ENCODE measurements at places on chromosomes 2 and 18. TPM values are rescaled to one million over a fixed set of nuclear protein-coding genes. Genes with fewer than 3 reads are reported as not detected.

DNA sequence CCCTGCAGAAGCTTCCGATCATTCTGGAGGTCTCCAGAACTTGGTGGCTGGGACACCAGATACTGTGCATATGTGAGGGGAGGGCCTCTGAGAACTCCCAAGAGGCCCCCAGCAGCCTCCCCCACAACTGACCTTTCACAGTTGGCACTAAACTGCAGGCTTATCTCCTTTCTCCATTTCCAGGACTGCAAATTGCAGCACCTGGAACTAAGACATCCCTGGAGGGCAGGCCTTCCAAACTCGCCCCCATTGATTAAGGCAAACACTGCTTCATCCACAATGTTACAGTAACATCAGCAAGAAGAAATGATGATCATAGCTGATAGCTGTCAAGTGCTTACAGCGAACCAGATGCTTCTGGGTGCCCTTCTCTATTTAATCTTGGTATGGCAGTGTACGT is 67.9 kb downstream of the TGOLN2 start:
- peaks cover 42% of the 10 kb centered on the region for H3K4me1 ChIP-seq
- DNase-seq: no peak
- H3K4me3 ChIP-seq: no peak overlapping the region
- peak overlapping the region; percentile 44 for H3K27ac ChIP-seq

- no peak for DNase-seq
- peak overlapping the region; percentile 62 for H3K4me3 ChIP-seq
- no peaks in the 10 kb centered on the region for H3K27me3 ChIP-seq
- no peaks in the 10 kb centered on the region for H3K36me3 ChIP-seq
- H3K27ac ChIP-seq: peak overlapping the region; percentile 94
- H3K4me1 ChIP-seq: peaks cover 42% of the 10 kb centered on the region
Observed at GRCh38 chr18:76493213-76494161, 1.6 kb downstream of the ZNF516 start.

DNA sequence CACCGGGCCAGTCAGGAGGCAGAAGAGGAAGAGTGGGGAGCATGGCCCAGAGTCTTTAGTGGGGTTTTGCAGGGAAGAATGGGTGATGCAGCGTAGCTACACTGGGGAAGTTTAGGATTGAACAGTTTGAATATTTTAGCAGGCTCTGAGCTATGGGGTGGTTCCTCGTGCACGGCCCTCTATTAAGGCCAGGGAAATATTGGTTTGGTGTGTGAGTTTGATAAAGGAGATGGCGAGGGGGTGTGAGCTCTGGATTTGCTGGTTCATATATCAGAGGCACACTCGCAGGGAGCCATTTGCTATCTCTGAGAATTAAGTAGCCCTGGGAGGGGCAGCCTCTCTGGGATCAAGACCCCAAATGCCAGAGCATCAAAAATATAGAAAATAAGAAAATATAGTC is 50.1 kb downstream of the BOLA3 start:
- peaks cover 24% of the 10 kb centered on the region for H3K36me3 ChIP-seq
- H3K4me1 ChIP-seq: no peaks in the 10 kb centered on the region
- H3K4me3 ChIP-seq: no peak overlapping the region

Gene TTN
- 10.4 TPM for total RNA-seq

GRCh38 chr2:133642791-133643191 is 74.5 kb upstream of the NCKAP5 start:
- no peak overlapping the region for H3K27ac ChIP-seq
- H3K4me1 ChIP-seq: peaks cover 16% of the 10 kb centered on the region
- no peak overlapping the region for H3K4me3 ChIP-seq
- H3K36me3 ChIP-seq: no peaks in the 10 kb centered on the region
- H3K27me3 ChIP-seq: no peaks in the 10 kb centered on the region
- no peak for DNase-seq

DNA sequence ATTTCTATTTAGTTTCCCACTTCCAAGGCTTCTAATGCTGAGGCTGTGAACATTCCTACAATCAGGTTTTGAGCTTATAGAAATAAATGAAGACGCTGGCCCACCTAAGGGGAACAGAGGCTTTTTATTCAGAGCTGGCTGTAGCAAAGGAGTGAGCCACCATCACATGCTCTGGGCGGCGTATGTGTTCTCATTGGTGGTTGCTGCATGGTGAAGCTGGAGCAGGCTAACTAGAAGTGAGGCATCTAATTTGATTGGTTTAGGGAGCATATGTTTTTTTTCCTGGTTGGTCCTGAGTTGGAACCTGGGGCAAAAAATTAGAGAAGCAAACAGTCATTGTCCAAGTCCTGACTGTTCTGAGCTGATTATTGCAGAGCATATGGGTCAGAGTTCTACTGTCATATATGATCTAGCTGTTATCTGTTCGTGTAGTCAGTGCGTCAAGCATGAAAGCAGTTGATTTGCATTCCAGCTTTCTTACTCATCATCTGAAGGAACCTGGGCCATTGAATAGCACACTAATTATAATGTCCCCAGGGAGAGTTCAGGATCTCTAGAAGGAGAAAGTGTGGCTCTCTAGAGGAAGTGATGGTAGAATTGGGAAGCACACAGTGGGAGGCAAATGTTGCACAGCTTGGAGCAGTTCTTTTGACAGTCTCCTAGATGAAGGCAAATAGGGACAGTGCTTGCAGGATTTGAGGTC is 279.6 kb downstream of the PARD3B start:
- H3K36me3 ChIP-seq: no peaks in the 10 kb centered on the region
- H3K27me3 ChIP-seq: no peaks in the 10 kb centered on the region
- H3K4me3 ChIP-seq: no peak overlapping the region
- DNase-seq: no peak
- H3K4me1 ChIP-seq: peaks cover 3% of the 10 kb centered on the region
- no peak overlapping the region for H3K27ac ChIP-seq

- H3K27ac ChIP-seq: no peak overlapping the region
- H3K27me3 ChIP-seq: no peaks in the 10 kb centered on the region
Observed at GRCh38 chr2:160034396-160034795, 28.0 kb downstream of the PLA2R1 start.

- H3K27me3 ChIP-seq: no peaks in the 10 kb centered on the region
- no peak overlapping the region for H3K27ac ChIP-seq
- H3K36me3 ChIP-seq: peaks cover 12% of the 10 kb centered on the region
Observed at GRCh38 chr2:53952519-53952918, 18.3 kb downstream of the PSME4 start.

DNA sequence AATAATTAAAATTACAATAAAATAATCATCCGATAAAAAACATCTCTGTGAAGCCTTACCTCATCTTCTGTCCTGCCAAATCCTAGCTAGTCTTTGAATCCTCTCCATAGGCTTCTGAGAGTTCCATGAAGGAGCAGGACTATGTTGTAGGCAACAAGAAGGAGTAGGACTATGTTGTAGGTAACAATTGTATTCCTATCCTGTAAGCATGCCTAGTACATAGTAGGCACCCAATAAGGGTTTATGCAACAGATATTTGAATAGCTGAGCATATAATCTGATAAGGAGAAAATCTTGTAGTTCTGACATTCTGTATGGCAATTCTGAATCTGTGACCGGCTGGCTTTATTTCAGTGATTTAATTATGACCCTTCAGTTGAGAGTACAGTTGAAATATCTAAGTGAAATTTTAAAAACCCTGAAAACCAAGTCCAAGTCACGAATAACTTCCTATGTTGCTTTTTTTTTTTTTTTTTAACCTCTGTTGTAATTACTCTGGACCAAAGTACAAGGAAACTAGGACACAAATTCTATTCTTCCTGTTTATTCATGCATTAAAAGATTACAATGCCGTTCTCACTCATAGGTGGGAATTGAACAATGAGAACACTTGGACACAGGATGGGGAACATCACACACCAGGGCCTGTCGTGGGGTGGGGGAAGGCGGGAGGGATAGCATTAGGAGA is 27.8 kb downstream of the VWA3B start:
- H3K4me3 ChIP-seq: no peak overlapping the region
- H3K36me3 ChIP-seq: no peaks in the 10 kb centered on the region
- H3K27me3 ChIP-seq: no peaks in the 10 kb centered on the region
- no peaks in the 10 kb centered on the region for H3K4me1 ChIP-seq

Measured in sigmoid colon (tissue), 7 donors.